ENCODE measurements at places on chromosomes 2 and 18.

DNA sequence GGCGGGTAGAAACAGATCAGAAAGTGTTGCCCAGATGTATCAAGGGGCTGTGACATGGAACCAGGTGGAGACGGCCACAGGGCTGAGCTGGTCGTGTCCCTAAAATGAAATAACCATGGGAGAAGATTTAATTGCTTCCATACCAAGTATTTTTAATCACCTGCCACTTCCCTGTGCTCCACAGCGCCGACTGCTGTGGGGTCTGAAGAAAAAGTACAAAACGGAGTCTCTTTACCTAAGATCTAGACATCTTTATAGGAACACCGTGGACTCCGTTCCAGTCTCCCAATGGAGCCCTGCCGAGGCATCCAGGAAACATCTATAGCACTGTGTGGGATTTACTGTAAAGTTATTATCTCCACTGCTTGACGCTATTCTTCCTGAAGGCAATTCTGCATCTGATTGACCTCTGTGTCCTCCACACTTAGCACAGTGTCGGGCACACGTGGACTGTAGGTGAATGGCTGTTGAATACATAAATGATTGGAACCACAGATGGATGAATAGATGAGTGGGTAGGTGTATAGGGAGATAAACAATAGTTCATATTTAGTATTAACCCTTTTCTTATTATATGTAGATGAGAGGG, 21.6 kb upstream of the GYPC start:
- DNase-seq: no peak

- DNase-seq: no peak
Observed at GRCh38 chr2:34949316-34949715, 1350.2 kb upstream of the FAM98A start.

- DNase-seq: peak; percentile 8
Observed at GRCh38 chr2:109419960-109420370, 193.8 kb downstream of the SEPTIN10 start.

GRCh38 chr2:236945431-236946016, 140.2 kb upstream of the COPS8 start:
- DNase-seq: no peak

DNA sequence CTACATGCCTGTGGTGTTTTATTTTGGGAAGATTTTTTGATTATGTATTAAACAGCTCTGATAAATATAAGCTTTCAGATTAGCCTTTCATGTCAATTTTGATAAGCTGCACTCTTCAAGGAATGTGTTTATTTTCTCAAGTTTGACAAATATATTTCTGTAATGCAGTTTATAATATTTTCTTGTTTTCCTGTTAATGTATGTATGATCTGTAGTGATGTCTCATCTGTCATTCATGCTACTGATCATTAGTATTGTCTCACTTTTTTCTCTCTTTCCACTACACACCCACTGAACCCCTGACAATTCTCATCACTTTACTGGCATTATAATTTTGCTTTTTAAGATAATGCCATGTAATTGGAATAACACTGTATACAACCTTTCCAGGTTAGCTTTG, 100.9 kb downstream of the TMEM18 start:
- DNase-seq: no peak

All from right lung (tissue), 10 donors.